ENCODE measurements at places on chromosomes 16 and 17.
A peak's percentile ranks its signal among the peaks of the same experiment; 100 is the strongest.

- DNase-seq = no peak
- no peak overlapping the region for H3K27ac ChIP-seq
- no peaks in the 10 kb centered on the region for H3K27me3 ChIP-seq
Observed at GRCh38 chr17:45824901-45825492, 19.7 kb upstream of the SPPL2C start.

GRCh38 chr17:46841561-46842379 is 9.6 kb upstream of the WNT9B start:
- no peaks in the 10 kb centered on the region for H3K27me3 ChIP-seq
- no peak for DNase-seq
- no peak overlapping the region for H3K27ac ChIP-seq

GRCh38 chr17:8080799-8081219 is 6.7 kb downstream of the ALOX12B start:
- H3K36me3 ChIP-seq = no peaks in the 10 kb centered on the region
- H3K4me1 ChIP-seq = peaks cover 13% of the 10 kb centered on the region
- no peaks in the 10 kb centered on the region for H3K27me3 ChIP-seq
- DNase-seq = no peak

GRCh38 chr16:67164599-67165061 is at the start of gene HSF4:
TSS of gene HSF4 (plus strand) at chr16:67164745. CDS start at chr16:67164812, 67 bp downstream.
- peak within 1 kb of the TSS; percentile 26 for H3K4me3 ChIP-seq
- no peaks in the 10 kb centered on the region for H3K27me3 ChIP-seq
- peak within 1 kb of the TSS; percentile 80 for H3K27ac ChIP-seq
- H3K36me3 ChIP-seq = no peaks in the 10 kb centered on the region
- DNase-seq = no peak

GRCh38 chr17:57488856-57489255 is 232.5 kb downstream of the MSI2 start:
- H3K4me3 ChIP-seq = no peak overlapping the region
- H3K27ac ChIP-seq = peak overlapping the region; percentile 77
- H3K4me1 ChIP-seq = peaks cover 64% of the 10 kb centered on the region
- H3K36me3 ChIP-seq = no peaks in the 10 kb centered on the region
- no peaks in the 10 kb centered on the region for H3K27me3 ChIP-seq
- DNase-seq = peak; percentile 71

DNA sequence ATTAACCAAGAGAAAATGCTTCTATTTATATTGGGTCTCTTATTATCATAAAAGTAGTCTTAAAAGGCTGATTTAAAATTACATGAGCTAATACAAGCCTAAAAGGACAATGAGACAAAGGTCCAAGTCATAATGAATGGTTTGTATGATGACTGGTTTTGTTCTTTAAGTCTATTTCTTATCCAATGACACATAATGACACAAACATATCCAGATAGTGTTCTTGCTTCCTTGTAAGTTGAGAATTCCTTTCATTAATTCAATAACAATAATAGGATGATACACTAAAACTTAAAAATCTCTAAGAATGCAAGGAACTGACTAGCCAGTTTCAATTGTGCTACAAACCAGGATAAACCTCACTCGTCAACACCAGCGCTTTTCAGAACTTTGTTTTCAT is 244.1 kb downstream of the CEP112 start:
- H3K27ac ChIP-seq = no peak overlapping the region
- H3K4me1 ChIP-seq = no peaks in the 10 kb centered on the region
- DNase-seq = no peak
- no peaks in the 10 kb centered on the region for H3K36me3 ChIP-seq
- no peak overlapping the region for H3K4me3 ChIP-seq

- H3K27me3 ChIP-seq = peaks cover 16% of the 10 kb centered on the region
- H3K27ac ChIP-seq = no peak overlapping the region
- no peaks in the 10 kb centered on the region for H3K4me1 ChIP-seq
- DNase-seq = no peak
- no peaks in the 10 kb centered on the region for H3K36me3 ChIP-seq
- H3K4me3 ChIP-seq = no peak overlapping the region
Observed at GRCh38 chr16:31333686-31334649, 21.0 kb upstream of the ITGAX start.

DNA sequence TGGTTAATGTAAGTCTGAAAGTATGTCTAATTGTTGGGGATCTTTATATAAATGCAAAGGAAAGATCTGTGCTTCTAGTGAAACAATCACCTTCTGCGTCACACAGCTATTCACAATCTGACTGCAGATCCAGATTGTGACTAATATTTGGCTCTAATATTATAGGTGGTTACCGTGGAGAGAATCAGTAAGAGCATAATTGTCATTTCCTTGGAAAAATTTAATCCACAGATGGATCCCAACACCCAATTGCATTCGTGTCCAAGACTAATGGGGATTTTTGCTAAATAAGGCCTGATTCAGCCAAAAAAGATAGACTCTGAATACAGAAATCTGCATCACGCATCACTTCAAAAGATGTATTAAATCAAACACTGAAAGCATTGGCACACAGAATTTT is 2.7 kb upstream of the KCNJ2 start:
- no peak for DNase-seq
- H3K4me3 ChIP-seq = no peak overlapping the region
- H3K4me1 ChIP-seq = peaks cover 12% of the 10 kb centered on the region
- no peaks in the 10 kb centered on the region for H3K27me3 ChIP-seq
- H3K27ac ChIP-seq = no peak overlapping the region

- H3K4me3 ChIP-seq = no peak overlapping the region
- H3K36me3 ChIP-seq = no peaks in the 10 kb centered on the region
- DNase-seq = no peak
- no peaks in the 10 kb centered on the region for H3K4me1 ChIP-seq
Observed at GRCh38 chr17:67534941-67535340, 157.9 kb downstream of the PITPNC1 start.

GRCh38 chr17:68048996-68049395 is 13.5 kb downstream of the KPNA2 start:
- H3K4me1 ChIP-seq = peaks cover 18% of the 10 kb centered on the region
- no peak overlapping the region for H3K4me3 ChIP-seq
- no peak overlapping the region for H3K27ac ChIP-seq
- no peak for DNase-seq
- no peaks in the 10 kb centered on the region for H3K27me3 ChIP-seq
- H3K36me3 ChIP-seq = peaks cover 31% of the 10 kb centered on the region

- H3K4me3 ChIP-seq = no peak overlapping the region
- DNase-seq = no peak
- H3K4me1 ChIP-seq = no peaks in the 10 kb centered on the region
- no peaks in the 10 kb centered on the region for H3K27me3 ChIP-seq
- H3K27ac ChIP-seq = no peak overlapping the region
Observed at GRCh38 chr16:55630774-55631173, 25.0 kb upstream of the SLC6A2 start.

- no peaks in the 10 kb centered on the region for H3K36me3 ChIP-seq
- peak overlapping the region; percentile 81 for H3K27ac ChIP-seq
- no peaks in the 10 kb centered on the region for H3K27me3 ChIP-seq
Observed at GRCh38 chr16:29198231-29198630, 208.3 kb downstream of the NPIPB11 start.

GRCh38 chr16:12453832-12454231 is 349.9 kb downstream of the CPPED1 start:
- no peak overlapping the region for H3K27ac ChIP-seq
- no peaks in the 10 kb centered on the region for H3K27me3 ChIP-seq
- H3K4me3 ChIP-seq = no peak overlapping the region
- H3K4me1 ChIP-seq = no peaks in the 10 kb centered on the region
- H3K36me3 ChIP-seq = no peaks in the 10 kb centered on the region

DNA sequence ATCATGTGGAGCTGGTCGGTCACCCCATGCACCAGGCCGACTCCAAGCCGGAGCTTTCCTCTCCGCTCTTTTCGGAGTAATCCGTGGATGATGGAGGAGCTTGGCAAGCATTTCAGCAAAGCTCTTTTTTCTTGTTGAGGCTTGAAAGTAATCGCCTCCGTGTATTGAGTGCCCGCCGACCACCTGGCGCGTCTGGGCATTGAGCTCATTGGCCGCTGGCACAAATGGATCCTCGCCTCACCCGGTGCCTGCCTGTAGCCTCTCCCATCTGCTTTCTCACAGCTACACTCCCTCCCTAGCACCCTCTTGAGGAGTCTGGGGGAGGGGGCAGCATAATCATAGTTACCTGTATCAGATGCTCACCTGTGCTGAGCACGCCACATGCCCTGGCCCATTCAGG is 148.9 kb downstream of the CMIP start:
- H3K4me3 ChIP-seq = no peak overlapping the region
- no peaks in the 10 kb centered on the region for H3K27me3 ChIP-seq
- no peaks in the 10 kb centered on the region for H3K4me1 ChIP-seq
- H3K27ac ChIP-seq = no peak overlapping the region
- no peaks in the 10 kb centered on the region for H3K36me3 ChIP-seq

DNA sequence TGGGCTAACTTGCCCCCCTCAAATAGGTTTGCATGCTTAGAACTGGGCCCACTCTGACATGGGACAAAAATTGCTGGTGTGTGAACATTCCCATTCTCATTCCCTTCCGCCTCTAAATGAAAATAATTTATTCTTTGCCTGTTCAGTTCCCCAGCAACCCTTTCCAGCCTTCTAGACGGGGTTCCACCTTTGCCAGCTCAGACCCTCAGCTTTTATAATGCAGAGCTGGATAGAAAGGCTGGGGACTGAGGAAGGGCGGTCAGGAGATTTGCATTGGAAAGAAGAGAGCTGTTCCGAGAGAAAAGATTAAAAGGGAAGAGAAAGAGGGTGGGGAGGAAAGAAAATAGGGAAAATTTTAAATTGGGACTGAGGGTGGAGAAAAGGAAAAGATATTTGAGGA is 151.1 kb upstream of the WSCD1 start:
- no peaks in the 10 kb centered on the region for H3K27me3 ChIP-seq
- no peak overlapping the region for H3K4me3 ChIP-seq
- H3K27ac ChIP-seq = no peak overlapping the region

GRCh38 chr17:64648234-64648633 is 13.9 kb downstream of the SMURF2 start:
- no peak overlapping the region for H3K27ac ChIP-seq
- peaks cover 10% of the 10 kb centered on the region for H3K4me1 ChIP-seq
- no peaks in the 10 kb centered on the region for H3K27me3 ChIP-seq
- no peak for DNase-seq
- H3K4me3 ChIP-seq = no peak overlapping the region
- no peaks in the 10 kb centered on the region for H3K36me3 ChIP-seq

GRCh38 chr17:67500261-67500660 is 123.2 kb downstream of the PITPNC1 start:
- DNase-seq = no peak
- H3K4me1 ChIP-seq = no peaks in the 10 kb centered on the region
- no peak overlapping the region for H3K4me3 ChIP-seq
- no peak overlapping the region for H3K27ac ChIP-seq
- no peaks in the 10 kb centered on the region for H3K36me3 ChIP-seq
- no peaks in the 10 kb centered on the region for H3K27me3 ChIP-seq

DNA sequence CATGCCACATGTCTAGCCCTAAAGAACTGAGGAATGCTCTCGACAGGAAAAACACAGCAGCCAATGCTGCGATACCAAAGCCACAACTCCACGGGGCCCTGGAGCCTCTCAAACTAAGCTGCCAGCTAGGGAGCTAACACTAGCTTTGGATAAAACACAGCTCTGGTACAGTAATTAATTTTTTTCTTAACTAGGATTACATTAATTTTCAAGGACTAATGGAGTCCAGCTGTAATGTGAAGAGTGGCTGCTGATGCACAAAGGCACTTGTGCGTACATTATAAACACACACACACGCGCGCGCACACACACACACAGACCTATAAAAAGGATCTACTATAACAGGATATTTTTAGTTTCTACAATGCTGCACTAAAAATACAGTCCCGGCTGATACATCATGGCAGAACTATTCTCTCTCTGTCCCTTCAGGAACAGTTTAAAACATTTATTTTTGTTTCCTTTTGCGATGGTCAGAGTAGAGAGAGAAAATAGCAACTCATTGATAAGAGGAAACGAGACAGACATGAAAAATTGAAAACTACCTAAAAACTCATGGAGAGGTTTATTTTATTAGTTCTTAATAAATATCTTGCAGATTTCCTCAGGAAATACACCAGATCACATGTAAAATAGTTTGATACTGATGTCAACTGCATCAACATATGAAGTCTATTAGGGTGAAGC is 88.5 kb downstream of the SMG6 start:
- peak; percentile 61 for DNase-seq
- H3K27me3 ChIP-seq = no peaks in the 10 kb centered on the region
- H3K36me3 ChIP-seq = no peaks in the 10 kb centered on the region
- H3K4me3 ChIP-seq = no peak overlapping the region

GRCh38 chr17:82844796-82845162 is 5.0 kb upstream of the ZNF750 start:
- no peak overlapping the region for H3K4me3 ChIP-seq
- H3K27ac ChIP-seq = peak overlapping the region; percentile 52
- no peaks in the 10 kb centered on the region for H3K36me3 ChIP-seq
- DNase-seq = no peak
- H3K4me1 ChIP-seq = peaks cover 8% of the 10 kb centered on the region

- H3K36me3 ChIP-seq = no peaks in the 10 kb centered on the region
- no peaks in the 10 kb centered on the region for H3K27me3 ChIP-seq
- no peak overlapping the region for H3K4me3 ChIP-seq
- DNase-seq = no peak
- no peak overlapping the region for H3K27ac ChIP-seq
- no peaks in the 10 kb centered on the region for H3K4me1 ChIP-seq
Observed at GRCh38 chr17:52678211-52678610, 519.7 kb upstream of the CA10 start.

DNA sequence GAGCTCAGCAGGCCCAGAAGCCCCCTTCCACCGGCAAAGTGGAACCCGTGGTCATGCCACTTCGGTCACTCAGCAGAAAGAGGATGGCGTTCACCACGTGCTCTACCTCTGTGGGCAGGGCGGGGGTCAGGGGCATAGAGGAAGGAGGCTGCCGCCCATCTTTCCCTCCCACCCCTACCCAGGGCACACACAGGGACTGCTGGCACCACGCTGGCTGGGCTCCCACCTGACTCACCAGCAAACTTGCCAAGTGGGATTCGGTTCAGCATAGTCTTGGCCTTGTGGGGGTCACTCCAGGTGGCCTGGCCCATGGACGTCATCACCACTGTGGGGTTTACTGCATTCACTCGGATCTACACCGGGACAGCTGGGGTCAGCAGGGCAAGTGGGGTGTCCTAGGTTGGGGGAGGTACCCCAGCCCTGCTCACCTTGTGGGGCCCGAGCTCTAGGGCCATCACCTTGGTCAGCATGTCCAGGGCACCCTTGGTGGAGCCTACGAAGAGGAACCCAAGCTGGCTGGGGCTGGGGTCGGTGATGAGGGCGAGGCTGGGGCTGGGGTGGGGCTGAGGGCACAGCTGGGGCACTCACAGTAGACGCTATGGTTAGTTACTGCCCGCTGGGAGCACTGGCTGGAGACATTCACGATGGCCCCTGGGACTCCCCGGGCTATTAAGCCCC is 1.4 kb downstream of the DCXR start:
- H3K4me3 ChIP-seq = peak overlapping the region; percentile 71
- H3K4me1 ChIP-seq = peaks cover 25% of the 10 kb centered on the region
- no peaks in the 10 kb centered on the region for H3K27me3 ChIP-seq

DNA sequence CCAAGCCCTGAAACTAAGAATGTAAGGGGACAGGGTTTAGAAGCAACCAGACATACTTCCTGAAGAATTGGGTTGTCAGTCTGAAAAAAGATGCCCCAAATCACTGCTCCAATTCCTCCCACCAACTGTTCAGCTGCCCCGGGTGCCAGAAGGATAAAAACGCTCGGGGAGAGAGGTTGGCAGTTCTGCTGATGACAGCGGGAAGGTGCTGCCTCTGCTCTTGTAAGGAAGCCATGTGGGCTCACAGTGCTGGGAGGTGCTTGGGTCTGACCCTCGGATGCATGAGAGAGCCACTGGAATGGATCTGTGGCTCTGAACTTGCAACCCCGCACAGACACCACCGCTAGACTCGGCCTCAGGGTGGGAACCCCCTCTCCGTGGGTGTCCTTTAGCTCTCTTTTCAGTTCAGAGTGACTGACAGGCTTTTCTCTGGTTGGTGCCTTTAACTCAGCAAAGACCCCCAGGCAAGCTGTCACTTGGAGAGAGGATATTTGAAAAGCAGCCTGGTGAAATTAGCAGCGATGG is 364.8 kb upstream of the RBFOX1 start:
- H3K36me3 ChIP-seq = no peaks in the 10 kb centered on the region
- no peaks in the 10 kb centered on the region for H3K4me1 ChIP-seq
- no peak overlapping the region for H3K27ac ChIP-seq
- no peaks in the 10 kb centered on the region for H3K27me3 ChIP-seq

All from right atrium auricular region (tissue), 2 donors.